ENCODE measurements at places on chromosomes 2 and 18. TPM values are rescaled to one million over a fixed set of nuclear protein-coding genes. Genes with fewer than 3 reads are reported as not detected.

GRCh38 chr2:134320930-134321329 is 67.1 kb downstream of the MGAT5 start:
- no peak for DNase-seq

The ITPRIPL1 gene
- total RNA-seq, result 5.7 TPM

DNA sequence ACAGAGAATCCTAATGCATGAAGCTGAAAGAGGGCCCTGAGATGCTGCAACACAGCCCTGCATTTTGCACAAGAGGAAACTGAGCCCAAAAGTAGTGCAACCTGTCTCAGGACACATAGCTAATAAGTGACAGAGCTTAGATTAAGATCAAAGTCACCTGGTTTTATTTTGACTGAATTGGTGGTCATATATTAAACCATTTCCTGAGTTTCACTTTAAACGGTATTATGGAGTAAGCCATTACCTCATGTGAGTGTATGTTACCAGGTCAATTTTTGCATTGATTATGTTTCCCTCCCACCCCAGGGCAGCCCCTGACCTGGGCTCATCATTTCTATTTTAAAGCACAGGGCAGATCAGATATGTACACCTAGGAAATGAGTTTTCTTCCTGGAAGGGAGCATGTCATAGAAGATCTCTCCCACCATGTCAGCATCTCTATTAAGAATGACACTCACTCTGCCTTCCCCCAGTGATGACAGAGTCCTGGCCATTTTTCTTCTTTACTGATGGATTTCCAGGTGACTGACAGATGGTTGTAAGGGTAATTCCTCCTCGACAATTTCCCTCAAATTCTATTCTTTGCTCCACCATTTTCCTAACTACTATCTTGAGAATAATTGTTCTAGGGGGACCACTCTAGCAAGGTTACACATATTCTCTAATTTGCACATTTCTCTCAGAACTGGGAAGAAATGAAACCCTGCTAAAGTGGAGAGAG is 441.3 kb upstream of the SLC14A2 start:
- no peak for DNase-seq

DNA sequence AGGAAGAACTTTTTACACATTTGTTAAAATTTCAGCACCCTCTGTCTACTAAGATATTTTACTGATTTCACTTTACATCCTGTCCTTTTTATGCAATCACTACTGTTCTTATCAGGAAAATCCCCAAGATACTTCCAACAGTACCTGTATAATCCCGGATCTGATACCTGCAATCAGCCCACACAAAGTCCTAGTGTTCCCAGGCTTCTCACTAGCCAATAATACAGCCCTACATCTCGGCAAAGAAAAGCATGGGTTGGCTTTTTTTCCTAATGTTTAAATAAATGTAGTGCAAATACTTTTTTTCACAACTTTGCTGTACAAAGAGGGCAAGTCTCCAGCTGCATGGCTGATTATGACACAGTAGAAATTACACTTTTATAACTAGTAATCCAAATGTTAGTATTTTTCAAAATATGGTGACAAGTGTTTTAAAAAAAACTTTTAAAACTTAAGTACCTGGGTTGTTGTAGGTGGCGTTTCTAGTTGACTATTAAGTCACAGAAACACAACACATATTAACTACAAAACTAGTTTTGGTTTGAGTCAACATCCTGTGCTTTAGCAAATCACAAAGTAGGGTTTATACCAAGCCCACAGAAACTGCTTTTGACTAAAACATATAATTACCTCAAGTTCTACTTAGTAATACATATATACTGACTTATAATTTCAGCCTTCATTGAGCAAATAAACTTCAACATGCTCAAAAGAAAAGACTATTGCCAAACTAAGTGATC is 19.5 kb downstream of the CNOT11 start:
- DNase-seq, result no peak

DNA sequence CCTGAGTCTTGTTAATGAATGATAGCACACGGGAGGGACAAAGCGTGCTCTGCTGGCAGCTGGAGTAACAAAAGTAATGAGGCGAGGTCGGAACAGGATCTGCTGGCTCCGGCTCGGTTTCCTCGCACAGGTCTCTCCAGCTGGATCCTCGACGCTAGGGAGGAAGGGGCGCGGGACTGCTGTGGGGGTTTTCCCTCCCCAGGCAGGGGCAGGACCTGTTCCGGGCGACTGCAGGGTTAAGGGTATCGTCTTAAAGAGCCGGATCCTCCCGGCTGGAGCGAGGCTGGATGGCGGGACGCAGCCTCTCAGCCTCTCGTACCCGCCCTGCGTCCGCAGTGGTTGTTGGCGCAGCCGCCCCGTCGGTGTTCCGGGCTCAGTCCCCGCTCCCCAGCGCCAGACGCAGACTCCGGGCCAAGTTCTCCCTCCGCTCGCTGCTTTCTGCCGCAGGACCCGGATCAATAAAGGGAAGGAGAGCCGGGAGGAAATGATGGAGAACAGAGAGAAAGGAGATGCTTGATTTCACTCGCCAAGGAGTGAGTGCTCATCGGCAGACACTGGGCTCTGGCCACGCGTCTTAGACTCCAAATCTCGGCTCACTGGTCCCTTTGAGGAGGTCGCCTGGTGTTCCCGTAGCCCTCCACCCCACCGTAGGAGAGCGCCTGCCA is 1.1 kb upstream of the LIPG start:
- DNase-seq, result no peak

All from CD4-positive, alpha-beta T cell (primary cell).